Stimulated activated CD4-positive, alpha-beta T cell treated with anti-CD3 and anti-CD28 coated beads, Interleukin-12 subunit alpha, Interleukin-12 subunit beta, amount 100 ng/mL, for 24 hours (primary cell): ENCODE measurements at places on chromosomes 7 and 10.
A peak's percentile ranks its signal among the peaks of the same experiment; 100 is the strongest.

DNA sequence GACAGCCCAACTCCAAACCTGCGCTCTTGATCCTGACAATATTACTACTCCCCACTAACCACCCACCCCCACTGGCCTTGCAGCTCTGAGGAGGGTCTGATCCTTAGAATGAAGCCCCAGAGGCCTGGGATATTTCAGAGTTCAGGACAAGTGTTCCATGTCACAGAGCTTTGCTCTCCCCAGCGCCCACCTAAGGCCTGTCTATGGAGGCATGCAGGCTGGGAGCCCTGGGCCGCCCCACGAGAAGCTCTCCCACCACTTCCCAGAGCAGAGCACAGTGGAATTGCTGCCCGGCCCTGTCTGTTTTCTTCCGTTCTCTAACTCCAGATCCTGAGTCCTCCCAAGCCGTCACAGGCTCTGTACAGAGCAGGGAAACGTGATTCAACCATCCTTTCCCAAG, 74.6 kb downstream of the COL13A1 start:
- DNase-seq = no peak

DNA sequence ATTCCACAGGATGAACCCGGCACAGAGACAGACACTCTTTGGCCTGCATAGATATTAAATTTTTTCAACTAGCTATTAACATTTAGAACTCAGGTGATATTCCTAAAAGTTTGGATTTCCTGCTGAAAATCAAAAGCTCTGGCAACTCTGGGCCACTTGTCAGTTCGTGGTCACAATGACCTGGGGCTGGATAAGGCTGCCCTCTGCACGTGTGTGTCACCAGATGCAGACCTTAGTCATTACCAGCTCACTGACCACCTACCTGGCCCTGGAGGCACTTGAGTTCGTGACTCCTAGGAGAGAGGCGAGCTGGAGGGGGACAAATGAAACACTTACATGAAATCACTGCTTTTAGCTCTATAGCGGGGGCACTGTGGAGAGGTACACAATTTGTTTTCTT, 126.5 kb downstream of the HIPK2 start:
- no peak for DNase-seq

- no peak for DNase-seq
These were observed 51.3 kb upstream of the PLEKHA1 start for GRCh38 chr10:122323189-122323588.

DNA sequence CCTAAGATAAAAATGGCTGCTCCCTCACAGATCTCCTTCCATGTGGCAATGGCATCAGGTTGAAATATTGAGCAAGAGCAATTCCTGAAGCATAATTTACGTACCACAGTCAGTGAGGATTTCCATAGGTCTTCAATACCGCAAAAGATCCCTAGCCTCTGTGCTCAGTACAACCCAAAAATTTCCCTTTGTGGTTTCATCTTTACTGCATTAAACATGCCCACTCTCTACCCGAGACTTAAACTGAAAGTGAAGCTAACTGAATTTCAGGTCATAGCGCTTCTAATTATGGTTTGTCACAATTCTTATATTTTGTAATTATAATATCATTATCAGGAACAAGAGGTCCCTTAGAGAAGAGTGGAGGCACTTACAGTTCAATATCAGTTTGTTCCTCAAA, 1071.1 kb downstream of the XPNPEP1 start:
- DNase-seq = no peak

- DNase-seq = no peak
These were observed 256.4 kb downstream of the TRIL start for GRCh38 chr7:28701731-28702130.

DNA sequence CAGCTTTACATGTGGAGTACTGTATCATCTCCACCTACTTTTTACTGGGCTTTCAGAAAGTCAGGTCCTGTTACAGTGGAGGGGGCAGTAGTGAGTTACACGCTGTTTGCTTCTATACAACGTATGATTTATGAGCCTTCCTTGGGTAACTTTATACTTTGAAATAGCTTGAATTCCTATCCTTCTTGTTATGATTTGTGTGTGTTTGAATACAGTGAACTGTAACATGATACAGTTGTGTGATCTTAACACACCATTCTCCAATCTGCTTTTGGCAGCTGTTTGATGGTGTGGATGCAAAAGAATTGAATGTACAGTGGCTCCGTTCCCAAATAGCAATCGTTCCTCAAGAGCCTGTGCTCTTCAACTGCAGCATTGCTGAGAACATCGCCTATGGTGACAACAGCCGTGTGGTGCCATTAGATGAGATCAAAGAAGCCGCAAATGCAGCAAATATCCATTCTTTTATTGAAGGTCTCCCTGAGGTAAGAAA, 41.7 kb downstream of the SP8 start:
- DNase-seq = no peak

GRCh38 chr7:38840736-38841460, 68.1 kb downstream of the VPS41 start:
- no peak for DNase-seq

DNA sequence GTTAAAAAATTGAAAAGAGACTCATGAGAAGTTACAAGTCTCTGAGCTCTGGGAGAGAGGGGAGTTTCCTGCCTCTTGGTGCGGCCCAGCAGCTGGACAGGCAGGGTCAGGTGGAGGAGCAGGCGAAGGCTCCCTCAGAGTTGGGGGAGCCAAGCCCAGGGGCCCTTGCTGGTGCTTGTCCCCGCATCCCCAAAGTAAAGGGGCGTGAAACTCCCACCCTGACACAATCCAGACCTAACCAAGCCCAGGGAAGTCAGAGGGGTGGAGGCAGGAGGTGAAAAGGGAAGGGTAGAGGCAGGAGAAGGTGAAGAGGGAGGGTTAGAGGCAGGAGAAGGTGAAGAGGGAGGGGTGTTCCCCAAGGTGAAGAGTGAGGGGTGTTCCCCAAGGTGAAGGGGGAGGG, 322.8 kb downstream of the GLRX3 start:
- DNase-seq = no peak

DNA sequence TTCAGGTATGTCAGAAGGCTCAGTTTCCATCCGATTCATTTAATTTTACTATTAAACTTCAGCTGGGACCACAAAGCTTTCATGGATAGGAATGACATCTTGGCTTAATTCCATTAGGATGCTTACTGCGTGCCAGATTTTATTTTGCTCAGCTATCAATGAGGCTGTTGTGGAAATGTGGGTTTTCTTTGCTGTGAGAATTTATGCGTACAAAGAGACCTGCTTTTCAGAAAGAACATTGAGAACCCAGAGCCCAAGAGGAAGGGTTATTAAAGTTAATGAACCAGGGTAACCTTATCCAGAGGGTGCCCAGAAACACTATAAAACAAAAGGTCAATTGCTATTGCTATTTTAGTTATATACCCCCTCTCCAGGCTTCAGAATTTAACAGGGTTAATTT, 98.3 kb downstream of the MKLN1 start:
- DNase-seq = no peak

DNA sequence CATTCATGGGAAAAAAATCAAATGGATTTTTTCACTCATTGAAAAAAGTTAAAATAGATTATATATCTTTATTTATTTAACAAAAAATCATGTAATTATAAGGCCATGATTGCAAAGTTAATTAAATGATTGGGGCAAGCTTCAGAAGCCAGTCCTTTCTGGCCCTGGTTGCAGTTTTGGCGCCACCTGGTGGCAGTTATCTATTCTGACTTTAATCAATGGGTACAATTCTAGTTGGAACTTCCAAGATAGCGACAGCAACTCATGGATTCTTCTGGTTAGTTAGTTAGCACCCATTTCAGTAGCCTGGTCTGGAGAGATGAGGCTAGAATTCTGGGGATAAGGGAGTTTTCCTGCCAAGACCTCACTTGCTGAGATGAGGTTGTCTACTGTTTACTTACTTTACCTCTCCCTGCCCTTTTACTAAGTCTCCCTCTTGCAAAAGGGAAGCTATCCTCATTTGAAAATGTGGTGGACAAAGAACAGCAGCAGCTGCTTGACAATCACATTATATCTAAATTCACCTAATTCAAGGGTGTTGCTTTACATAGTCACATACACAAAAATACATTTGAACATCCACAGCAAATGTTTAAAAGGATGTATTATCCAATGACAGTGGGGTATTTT, 42.3 kb downstream of the NOC3L start:
- DNase-seq = peak; percentile 31

- no peak for DNase-seq
These were observed 31.5 kb downstream of the RAB19 start for GRCh38 chr7:140435252-140435895.

DNA sequence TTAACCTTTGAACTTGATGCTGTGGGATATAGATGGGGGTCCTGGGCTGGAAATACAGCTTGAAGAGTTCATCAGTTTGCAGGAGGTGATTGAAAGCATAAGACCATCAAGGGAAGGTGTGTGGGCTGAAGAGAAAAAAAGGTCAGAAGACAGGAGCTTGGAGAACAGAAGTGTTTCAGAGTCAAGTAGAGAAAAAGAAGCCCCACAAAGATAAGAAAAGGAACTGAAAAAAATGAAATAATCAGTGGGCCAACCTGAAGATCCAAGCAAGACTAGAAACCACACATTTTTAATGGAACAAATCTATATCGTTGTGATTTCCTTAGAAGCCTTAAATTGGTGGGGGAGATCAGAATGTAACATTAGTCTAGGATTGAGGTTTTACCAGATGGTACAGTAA, 22.5 kb downstream of the ZEB1 start:
- DNase-seq = no peak

DNA sequence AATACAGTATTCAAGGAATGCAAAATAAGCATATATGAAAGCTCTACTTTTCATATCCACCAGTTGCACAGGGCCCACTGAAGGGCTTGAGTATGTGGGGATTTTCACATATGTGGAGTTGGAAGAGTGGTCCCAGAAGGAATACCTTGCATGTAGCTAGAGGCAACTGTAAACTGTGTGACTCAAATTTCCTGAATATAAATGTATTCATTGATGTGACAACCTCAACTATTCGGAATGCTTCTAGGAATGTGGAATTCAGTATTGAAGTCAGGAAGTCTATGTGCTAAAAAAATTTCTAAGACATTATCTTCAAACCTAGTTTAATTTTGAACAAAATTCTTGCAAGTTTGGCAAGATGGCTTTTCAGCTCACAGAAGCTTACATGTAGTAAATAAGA, 695.5 kb upstream of the SEMA3D start:
- no peak for DNase-seq

DNA sequence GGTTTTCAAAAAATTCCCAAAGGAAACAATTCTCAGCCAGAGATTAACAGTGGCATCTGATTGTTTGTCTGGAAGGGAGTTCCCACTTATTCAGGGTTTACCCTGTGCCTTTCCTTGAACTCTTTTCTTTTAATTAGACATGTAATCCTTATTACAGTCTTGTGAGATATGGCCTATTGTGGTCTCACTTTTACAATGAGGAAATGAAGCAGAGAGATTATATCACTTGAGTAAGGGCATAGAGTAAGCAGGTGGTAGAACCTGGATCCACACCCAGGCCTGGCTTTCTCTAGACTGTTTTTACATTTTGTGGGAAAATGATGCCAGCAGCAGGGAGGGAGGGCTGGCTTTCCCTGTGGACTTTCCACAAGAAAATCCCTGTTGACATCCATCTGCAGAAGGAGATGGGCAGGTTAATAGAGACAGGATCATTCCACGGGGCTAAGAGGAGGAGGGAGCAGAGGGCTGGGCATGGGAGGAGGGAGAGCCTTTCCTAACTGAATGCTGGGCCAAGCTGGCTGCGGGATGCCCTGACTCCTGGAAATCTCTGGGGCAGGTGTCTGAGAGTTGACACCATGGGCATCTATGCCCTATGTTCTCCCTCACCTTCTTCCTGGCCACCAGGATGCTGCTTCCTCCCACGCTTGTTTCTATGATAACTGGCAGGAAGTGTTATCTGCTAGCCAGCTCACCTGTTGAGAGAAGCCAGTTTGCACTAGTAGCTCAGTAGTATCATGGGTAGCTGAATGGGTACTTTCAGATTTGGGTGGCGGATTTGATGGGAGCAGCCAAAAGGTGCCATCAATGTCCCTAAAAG, 28.7 kb upstream of the ARHGAP22 start:
- DNase-seq = no peak

DNA sequence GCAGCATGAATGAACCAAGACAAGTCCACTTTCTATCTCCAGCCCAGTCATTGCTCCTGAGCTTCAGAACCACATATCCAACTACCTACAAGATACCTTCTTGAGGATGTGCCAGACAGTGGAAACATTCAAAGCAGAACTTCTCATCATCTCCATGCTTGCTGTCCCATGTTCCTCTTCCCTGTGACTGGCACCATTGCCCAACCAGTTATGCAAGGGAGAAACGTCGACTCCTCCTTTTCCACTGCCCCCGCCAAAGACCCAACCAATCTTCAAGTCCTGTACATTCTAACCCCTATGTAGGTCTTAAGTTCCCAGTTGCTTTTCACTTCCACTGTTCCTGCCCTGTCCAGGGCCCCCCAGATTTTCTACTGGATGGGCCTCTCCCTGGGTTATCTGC, 225.7 kb downstream of the RPS24 start:
- DNase-seq = no peak

DNA sequence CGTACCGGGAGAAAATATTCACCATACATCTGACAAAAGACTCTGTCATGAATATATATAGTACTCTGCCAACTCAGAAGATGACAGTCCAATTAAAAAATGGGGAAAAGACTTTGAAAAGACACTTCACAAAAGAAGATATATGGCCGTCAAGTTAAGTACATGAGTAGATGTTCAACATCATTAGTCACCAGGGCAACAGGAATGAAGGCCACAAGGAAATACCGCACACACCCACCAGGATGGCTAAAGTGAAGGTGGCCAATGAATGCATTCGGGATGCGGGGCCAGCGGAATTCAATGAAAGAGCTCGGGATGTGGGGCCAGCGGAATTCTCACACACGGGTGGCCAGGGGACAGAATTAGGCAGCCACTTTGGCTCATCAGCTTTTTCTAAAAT, 42.2 kb downstream of the MAD1L1 start:
- DNase-seq = no peak

DNA sequence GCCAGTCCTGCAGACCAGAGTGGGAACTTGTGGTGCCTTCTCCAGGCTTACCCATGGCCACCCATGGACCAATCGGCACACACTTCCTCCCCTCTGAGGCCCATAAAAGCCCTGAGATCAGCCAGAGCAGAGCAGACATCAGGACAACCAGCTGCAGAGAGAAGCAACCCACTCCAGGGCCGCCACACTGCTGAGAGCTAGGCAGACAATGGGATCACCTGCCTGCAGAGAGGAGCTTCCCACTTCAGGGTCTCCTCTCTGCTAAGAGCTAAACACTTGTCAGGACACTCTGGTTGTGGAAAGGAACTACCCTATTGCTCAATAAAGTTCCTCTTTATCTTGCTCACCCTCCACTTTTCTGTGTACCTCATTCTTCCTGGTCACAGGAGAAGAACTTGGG, 34.0 kb downstream of the C7orf25 start:
- DNase-seq = no peak

GRCh38 chr10:128969551-128969950, 497.5 kb upstream of the MGMT start:
- DNase-seq = no peak
